ENCODE measurements at places on chromosomes 1 and 21. TPM values are rescaled to one million over a fixed set of nuclear protein-coding genes. Genes with fewer than 3 reads are reported as not detected.

PRELP gene
- total RNA-seq = not detected

SORT1 gene
- 17.7 TPM for total RNA-seq

TMIGD3 gene
- not detected for total RNA-seq

AKNAD1 gene
- not detected for total RNA-seq

LAPTM5 gene
- not detected for total RNA-seq

BNIPL gene
- total RNA-seq = not detected

SRSF11 gene
- total RNA-seq = 91.6 TPM

RPS8 gene
- total RNA-seq = 3,222 TPM

VHLL gene
- total RNA-seq = not detected

OR6N1 gene
- not detected for total RNA-seq

SPRR2B gene
- not detected for total RNA-seq

GRCh38 chr1:5758859-5759578 lies 233.2 kb downstream of the NPHP4 start:
- no peak for DNase-seq

DNA sequence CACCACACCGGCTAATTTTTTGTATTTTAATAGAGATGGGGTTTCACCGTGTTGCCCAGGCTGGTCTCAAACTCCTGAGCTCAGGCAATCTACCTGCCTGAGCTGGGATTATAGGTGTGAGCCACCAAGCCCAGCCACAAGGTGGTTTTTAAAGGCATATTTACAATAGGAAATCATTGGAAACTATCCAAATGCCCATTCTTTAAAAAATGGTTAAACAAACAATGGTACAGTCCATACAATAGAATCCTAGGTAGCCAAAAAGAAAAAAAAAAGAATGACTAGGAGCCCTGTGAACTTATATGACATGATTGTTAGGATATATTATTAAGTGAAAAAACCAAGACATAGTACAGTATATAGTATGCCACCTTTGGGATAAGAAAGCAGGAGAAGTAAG lies 5.3 kb downstream of the ATP2B4 start:
- DNase-seq = no peak

- DNase-seq = no peak
These were observed 267.8 kb upstream of the SNX7 start for GRCh38 chr1:98393719-98394118.

DNA sequence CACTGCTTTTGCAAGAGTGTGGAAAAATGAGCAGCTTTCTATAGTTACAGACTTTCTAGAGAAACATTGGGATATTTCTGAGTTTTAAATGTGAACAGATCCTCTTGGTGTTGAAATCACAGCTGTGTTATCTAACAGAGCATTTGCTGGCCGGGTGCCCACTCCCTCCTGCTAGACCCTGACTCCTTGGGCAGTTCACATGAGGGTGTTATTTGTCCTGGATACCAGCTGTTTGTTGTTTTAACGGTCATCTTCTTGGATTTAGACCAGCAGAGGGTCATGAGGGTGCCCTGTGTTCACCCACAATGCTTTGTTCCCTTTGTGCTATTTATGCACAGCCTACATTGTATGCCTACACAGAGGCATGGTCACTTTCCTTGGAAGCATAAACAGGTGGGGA lies 67.1 kb downstream of the CENPF start:
- no peak for DNase-seq

DNA sequence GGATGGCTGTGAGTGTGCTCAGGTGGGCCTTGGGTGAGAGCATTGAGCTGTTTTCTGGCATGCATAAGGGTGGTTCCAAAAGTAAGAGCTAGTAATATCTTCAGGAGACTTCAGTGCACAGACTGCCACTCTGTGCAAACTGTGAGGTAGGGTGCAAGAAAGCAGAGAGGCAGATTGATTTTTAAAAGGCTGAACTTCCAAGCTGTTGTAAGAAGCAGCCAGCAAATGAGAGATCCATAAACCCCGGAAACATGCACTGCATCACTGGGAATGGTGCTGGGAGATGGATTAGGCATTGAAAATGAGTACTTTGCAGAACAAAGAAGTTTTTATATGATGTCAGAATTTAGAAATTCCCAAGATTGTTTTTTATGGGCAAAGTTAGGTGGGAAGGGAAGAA lies 255.4 kb downstream of the TNR start:
- no peak for DNase-seq

DNA sequence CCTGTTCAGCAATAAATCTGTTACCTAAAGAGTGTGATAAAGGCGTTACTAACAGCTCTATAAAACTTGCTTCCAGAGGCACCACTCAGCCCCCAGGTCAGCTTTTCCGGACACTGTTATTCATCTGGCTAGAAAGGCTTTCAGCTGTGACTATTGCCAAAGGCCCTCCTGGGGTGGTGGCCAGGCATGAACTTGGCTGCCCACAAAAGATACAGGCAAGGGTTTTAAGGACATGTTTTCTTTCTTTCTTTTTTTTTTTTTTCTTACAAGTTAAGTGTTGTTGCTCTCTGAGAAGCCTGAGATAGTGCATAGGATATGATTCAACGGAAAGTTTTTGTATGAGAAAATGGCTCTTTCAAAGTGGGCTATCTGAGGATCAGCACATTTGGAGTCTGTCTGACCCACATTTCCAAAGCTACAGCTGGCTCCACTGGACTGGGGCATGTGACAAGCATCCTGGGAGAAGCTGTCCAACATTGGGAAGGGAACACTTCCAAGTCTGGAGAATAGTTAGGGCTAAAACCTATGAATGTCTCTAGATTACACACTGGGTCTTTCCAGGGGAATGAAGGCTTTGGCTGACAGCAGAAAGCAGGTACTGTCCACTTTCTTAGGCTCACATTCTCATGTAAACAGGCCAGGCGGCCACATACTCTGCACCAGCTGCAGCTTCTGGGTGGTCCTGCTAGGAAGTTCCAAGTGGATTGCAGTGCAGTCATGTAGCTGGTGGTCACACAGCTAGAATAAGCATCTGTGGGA lies 639.7 kb downstream of the LMO4 start:
- DNase-seq = peak; percentile 4

GRCh38 chr21:42032266-42032665 lies 22.1 kb upstream of the ZBTB21 start:
- no peak for DNase-seq

DNA sequence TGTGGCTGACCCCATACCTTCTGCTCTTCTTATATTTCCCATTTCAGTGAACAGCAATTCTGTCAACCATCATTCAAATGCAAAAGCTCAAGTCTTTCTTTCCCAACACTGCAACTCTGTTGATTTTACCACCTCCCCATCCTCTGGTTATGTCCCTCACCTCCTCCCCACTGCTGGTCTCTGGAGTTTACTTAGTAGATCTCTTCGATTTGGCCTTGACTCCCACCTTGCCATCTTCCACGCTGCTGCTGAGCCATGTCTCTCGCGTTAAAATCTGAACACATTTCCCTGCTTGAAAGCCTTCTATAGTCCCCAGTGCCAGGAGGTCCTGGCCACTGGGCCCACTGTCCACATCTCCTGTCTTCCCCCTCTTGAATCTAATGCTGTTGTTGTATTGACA lies 125.5 kb downstream of the RUNX1 start:
- DNase-seq = no peak

DNA sequence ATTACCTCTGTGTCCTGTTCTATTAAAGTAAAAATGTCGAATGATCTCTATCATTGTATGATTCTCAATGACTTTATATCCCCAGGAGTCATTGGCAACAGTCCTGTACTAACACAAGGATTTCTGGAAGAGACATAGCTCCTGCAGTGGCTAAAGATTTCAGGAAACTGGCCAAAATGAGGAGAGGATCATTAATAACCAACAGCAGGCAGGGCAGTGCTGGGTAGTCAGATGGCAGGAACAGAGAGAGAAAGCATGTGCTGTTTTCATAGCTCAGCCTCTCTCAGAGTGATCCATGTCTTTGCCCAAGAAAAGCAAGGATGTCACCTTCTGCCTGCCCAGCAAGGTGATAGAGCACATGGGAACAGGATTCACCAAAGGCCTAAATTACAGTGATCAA lies 604.7 kb upstream of the PLXNA2 start:
- peak; percentile 1 for DNase-seq

- no peak for DNase-seq
These were observed 33.5 kb downstream of the ODR4 start for GRCh38 chr1:186409091-186409490.

- DNase-seq = peak; percentile 11
These were observed 640.2 kb upstream of the CXADR start for GRCh38 chr21:16872616-16873015.

DNA sequence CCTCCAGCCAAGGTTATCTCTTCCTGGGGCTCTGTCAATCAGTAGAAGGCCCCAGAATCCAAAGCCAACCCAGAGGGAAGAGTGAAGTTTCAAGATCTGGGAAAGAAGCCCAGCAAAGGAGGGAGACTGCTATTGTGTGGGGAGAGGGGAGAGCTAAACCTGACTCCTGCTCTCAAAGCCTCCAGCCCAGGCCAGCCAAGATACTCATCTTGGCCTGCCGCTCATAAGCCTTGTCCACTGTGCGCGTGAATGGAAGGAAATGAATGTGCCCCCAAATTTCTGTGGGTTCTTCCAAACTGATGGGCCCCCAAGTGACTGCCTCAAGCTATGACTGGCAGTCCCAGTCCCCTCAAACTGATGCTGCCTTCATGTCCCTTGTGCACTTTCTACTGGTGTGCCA lies 2.0 kb downstream of the PLXNA2 start:
- peak; percentile 48 for DNase-seq

DNA sequence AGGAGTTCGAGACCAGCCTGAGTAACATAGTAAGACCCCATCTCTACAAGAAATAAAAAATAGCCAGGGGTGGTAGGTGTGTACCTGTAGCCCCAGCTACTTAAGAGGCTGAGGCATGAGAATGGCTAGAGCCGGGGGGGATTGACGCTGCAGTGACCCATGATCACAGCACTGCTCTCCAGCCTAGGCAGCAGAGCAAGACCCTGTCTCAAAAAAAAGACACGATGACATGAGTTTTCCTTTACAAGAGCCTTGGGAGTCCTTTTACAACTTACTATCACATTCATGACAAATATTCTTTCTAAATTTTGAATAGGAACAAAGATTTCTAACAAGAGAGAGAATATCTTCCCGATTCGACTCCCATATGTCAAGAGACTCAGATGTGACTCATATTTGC lies 3.3 kb upstream of the BRWD1 start:
- no peak for DNase-seq

GRCh38 chr1:92168657-92169056 lies 49.1 kb upstream of the C1orf146 start:
- peak; percentile 96 for DNase-seq

- no peak for DNase-seq
These were observed 2.3 kb downstream of the OVAAL start for GRCh38 chr1:180560868-180561600.

GRCh38 chr21:43842742-43843141 lies 22.3 kb upstream of the AGPAT3 start:
- DNase-seq = no peak

DNA sequence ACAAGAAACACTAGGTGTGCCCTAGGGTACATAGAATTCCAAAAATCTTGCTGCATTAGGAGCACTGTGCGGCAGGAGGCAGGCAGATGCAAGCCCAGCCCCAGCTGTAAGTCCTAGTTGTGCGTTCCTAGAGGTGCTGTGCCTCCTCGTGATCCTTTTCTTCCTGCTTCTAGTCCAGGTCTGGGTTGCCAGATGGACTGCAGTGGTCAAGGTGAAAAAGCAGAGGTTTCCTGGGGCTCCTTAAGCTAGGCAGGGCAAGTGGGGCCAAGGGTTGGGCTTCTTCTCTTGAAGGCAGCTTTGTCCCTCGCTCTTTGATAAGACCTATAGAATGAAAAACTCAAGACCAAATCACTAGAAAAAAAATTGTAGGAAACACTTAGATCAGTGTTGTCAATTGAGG lies 21.6 kb upstream of the SLC45A3 start:
- DNase-seq = no peak

DNA sequence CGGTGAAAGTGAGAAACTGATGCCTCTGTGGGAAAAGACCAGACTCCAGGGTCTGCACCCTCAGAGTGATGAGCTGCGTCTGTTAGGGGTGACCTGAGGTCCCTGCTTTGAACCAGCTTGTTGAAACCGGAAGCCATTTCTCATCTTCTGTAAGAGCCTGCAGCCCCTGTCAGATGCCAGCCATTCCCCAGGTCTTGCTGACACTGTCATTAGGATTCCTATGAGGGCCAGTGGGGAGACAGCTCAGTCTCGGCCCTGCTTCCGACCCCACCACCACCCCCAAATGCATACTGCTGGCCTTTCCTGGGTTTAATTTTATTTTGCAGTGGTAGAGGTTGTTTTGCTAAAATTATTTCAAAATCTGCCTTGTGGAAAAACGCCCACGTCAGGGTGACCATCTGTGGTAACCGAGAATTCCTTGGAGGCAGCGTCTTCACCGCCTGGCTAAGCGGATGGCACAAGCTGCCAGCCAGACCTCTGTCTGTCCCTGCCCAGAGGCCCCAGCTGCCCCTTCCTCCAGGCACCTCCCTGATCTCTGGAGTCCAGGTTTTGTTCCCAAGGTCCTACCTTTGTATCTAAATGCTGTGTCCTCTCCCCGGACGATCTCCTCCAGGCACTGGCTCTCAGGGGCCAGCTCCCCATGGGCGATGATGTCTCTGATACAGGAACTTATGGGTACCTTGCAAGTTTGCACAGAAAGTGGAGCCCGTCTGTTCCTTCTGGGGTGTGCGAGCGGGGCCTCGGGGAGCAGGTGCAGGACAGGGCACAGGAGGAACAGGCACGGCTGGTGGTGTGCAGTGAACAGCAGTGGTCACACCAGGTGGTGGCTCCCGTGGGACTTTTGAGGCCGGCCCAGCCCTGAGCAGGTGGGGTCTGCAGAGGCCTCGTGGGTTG lies 49.9 kb downstream of the PRKCZ start:
- no peak for DNase-seq

DNA sequence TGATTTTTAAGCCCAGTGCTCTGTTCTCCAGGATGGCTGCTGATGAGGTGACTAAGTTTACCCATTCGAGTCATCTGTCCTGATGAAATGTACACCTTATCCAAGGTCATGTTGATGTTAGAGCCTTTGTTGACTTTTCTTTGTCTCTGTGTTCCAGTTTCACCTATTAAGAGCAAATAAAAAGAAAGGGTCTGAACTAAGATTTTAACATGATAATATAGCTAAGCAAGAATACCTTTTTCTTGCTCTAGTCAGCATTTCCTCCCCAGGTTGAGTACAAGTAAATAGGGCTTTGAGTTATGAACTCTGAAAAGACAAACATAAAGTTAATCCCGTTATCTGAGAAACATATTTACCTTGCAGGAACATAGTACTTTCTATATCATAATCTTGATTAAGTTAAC lies 52.1 kb upstream of the GPR88 start:
- DNase-seq = no peak

- peak; percentile 99 for DNase-seq
These were observed 11.2 kb downstream of the TRIM62 start for GRCh38 chr1:33170351-33171274.

DNA sequence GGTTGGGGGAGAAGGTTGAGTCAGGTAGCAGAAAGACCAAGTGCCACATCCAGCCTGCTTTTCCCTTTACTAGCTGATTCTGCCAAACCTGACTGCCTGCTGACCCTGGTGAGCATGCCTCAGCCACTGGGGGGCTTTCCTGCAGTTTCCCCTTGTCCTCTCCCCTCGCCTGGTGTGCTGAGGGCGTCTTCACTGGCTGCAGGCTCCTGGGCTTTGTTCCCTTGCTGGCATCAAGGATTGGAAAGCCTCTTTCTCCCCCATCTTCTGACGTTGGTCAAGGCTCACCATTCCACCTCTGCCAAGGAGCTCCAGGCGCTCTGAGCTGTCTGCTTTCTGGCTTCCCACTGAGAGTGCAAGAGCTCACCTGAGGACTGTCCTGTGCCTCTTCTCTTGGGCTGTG lies 28.4 kb downstream of the MAN1C1 start:
- DNase-seq = no peak

All from G401 (cell line).